T-helper 2 cell treated with Interferon-gamma antibody and Interleukin-4, amounts not matched to agents 5 μg/mL and 100 μg/mL, for 36 hours (primary cell): ENCODE measurements at places on chromosomes 3 and 15.

GRCh38 chr15:92944946-92945521 lies 44.9 kb downstream of the CHD2 start:
- H3K4me3 ChIP-seq, result no peak overlapping the region
- H3K27ac ChIP-seq, result peak overlapping the region; percentile 5
- no peak for DNase-seq
- H3K4me1 ChIP-seq, result peaks cover 6% of the 10 kb centered on the region
- no peaks in the 10 kb centered on the region for H3K27me3 ChIP-seq

DNA sequence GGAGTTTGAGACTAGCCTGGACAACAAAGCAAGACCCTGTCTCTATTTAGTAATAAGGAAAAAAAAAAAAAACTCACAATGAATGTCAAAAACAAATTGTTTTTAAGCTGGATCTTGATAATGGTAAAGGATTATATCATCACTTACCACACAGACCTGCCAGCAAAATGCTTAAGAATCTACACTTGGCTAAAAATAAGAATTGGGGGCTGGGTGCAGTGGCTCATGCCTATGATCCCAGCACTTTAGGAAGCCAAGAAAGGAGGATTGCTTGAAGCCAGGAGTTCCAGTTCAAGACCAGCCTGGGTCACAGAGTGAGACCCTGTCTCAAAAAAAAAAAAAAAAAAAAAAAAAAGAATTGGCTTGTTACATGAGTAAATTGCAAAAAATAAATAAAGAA lies 31.0 kb downstream of the ACAP2 start:
- H3K4me3 ChIP-seq, result no peak overlapping the region
- no peaks in the 10 kb centered on the region for H3K27me3 ChIP-seq
- H3K27ac ChIP-seq, result no peak overlapping the region

DNA sequence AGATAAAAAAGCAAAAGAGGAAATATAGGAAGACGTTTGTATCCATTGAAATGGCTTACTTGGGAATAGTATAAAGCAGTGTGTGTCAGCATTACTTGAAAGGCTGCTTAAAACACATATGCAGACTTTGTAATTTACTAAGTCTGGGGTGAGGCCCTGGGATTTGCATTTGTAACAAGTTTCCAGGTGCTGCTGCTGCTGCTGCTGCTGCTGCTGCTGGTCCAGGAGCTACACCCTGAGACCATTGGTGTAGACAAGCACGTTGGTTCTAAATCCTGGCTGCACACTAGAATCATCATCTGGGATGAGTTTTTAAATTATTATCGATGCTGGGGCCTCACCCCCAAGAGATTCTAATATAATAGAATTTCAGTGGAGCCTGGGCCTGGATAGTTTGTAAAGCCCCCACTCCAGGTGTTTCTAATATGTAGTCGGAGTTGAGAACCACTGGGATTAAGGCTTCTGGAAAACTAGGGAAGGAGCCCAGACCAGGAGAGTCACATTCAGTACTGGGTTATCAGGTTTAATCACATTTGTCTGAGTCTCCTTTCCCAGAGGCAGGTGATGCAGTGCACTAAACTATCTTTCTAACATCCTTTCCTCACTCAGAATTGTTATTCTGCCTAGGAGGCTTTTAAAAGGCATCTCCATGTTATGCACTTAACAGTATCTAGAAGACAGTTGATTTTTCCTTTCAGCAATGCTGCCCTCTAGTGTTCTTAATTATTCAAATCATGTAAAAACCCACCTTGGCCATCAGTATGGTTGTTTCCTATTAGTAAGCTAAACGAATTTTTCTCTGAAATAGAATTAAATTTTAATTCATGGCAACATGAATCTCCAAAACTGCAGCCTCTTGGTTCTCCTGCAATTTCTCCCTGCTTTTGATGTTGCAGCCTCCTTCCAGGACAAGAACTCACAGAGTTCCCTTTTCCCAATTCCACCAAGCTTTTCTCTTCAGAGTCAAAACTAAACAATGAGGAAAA lies 45.4 kb downstream of the SSR3 start:
- no peaks in the 10 kb centered on the region for H3K36me3 ChIP-seq
- H3K27me3 ChIP-seq, result peaks cover 50% of the 10 kb centered on the region
- H3K27ac ChIP-seq, result no peak overlapping the region
- H3K4me1 ChIP-seq, result peaks cover 11% of the 10 kb centered on the region
- H3K4me3 ChIP-seq, result no peak overlapping the region
- DNase-seq, result no peak

DNA sequence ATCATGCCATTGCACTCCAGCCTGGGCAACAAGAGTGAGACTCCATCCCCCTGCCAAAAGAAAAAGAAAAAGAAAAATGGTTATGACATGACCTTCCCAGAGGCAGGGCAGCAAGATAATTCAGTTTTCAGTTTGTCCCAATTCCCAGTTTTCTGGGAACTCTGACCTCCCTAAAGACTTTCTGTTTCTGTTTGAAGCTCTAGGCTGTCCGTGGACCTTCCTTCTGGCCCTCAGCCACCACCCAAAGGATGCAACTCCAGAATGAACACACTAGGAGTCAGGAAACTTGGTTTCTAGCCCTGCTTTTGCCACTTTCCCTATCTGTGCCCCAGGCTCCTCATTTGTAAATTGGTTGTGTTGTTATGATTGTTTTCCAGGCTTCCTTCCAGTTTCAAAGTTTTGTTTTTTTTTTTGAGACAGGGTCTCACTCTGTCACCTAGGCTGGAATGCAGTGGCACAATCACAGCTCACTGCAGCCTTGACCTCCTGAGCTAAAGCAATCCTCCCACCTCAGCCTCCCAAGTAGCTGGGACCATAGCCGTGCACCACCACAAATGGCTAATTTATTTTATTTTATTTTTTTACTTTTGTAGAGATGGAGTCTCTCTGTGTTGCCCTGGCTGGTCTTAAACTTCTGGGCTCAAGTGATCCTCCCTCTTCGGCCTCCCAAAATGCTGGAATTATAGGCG lies 68.6 kb downstream of the CDC25A start:
- DNase-seq, result no peak
- H3K27me3 ChIP-seq, result peaks cover 5% of the 10 kb centered on the region
- peaks cover 4% of the 10 kb centered on the region for H3K4me1 ChIP-seq
- H3K36me3 ChIP-seq, result no peaks in the 10 kb centered on the region
- H3K4me3 ChIP-seq, result no peak overlapping the region

DNA sequence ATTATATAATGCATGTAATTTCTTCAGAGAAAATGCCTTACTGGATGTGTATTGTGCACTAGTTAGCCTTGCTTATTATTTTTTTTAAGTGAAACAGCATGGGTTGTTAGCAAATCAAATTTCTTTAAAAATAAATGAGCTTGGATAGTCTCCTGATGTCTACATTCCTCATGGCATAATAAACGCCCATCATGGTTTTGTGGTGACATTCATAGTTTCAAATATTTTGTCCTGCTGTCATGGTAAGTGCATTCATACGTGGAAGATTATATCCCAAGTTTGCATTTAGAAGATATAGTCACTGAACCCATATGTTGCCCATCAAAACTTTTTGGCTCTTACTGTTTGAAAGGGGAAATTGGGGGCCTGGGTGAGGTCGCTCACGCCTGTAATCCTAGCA lies 130.7 kb downstream of the ALCAM start:
- H3K36me3 ChIP-seq, result no peaks in the 10 kb centered on the region
- no peak overlapping the region for H3K4me3 ChIP-seq
- no peaks in the 10 kb centered on the region for H3K27me3 ChIP-seq
- no peak overlapping the region for H3K27ac ChIP-seq
- H3K4me1 ChIP-seq, result no peaks in the 10 kb centered on the region
- DNase-seq, result no peak

- H3K27me3 ChIP-seq, result no peaks in the 10 kb centered on the region
- H3K4me3 ChIP-seq, result no peak overlapping the region
- H3K4me1 ChIP-seq, result no peaks in the 10 kb centered on the region
- no peak overlapping the region for H3K27ac ChIP-seq
Observed at GRCh38 chr3:127369356-127369935, 81.6 kb upstream of the PRR20G start.

- H3K27me3 ChIP-seq, result no peaks in the 10 kb centered on the region
- DNase-seq, result no peak
- no peak overlapping the region for H3K4me3 ChIP-seq
Observed at GRCh38 chr15:36313021-36313420, 266.4 kb upstream of the CDIN1 start.
